ENCODE measurements at places on chromosomes 2 and 18.
A peak's percentile ranks its signal among the peaks of the same experiment; 100 is the strongest.

DNA sequence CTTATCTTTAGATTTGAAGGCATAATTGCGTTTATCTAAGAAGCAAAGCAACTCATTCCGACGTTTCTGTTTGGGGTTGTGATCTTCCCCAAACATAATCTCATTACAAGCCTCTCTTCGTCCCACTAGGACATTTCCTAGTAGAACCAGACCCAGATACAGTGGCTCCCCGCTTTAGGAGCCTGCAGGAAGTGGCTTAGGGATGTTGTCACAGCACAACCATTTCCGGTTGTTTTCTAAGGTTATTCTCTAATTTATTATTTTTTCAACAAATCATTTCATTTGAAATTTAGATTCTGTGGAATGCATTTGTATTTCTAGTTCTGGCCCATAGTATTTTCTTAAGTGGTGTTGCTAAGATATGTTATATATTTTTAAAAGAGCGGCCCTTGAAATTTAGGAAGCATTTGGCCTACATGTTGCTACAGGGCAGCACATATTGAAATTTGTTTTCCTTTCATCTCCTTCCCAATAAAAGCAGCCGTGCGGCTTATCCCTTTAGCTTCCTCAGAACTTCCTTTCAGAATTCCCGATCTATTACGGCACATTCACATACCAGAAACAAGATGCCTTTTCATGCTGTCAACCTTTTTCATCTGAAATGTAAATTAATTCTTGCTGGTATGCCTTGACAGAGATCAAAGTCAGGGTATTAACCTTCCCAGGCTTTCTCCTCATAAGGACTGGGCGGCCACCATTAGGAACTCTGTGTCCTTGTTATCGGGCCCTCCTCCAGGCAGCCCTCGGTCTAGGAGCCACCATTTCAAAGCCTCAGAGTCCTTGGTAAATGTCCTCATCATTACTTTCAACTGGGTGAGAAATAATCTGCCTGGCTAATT is 210.9 kb upstream of the SP5 start:
- no peaks in the 10 kb centered on the region for H3K4me1 ChIP-seq
- H3K36me3 ChIP-seq: no peaks in the 10 kb centered on the region
- peaks cover 8% of the 10 kb centered on the region for H3K27me3 ChIP-seq
- no peak for DNase-seq
- H3K4me3 ChIP-seq: no peak overlapping the region

DNA sequence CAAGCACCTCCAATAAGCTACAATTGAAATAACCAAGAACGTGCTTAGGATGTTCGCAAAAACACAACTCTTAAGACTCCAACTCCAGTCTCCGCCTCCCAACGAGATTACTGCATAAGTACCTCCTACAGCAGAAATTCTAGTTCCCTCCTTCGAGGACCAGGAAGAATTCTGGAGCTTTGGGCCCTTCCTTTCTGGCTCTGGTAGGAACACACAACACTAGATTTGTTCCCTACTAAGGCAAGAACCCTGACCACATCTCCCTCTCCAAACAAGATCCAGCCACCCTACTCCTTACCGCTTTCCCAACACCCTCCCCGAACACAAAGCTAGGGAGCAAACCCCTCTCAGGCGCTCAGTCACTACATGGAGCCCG is 721 bp downstream of the ADAM17 start:
- H3K4me1 ChIP-seq: peaks cover 22% of the 10 kb centered on the region
- H3K36me3 ChIP-seq: no peaks in the 10 kb centered on the region
- peak overlapping the region; percentile 61 for H3K4me3 ChIP-seq
- peak overlapping the region; percentile 92 for H3K27ac ChIP-seq

DNA sequence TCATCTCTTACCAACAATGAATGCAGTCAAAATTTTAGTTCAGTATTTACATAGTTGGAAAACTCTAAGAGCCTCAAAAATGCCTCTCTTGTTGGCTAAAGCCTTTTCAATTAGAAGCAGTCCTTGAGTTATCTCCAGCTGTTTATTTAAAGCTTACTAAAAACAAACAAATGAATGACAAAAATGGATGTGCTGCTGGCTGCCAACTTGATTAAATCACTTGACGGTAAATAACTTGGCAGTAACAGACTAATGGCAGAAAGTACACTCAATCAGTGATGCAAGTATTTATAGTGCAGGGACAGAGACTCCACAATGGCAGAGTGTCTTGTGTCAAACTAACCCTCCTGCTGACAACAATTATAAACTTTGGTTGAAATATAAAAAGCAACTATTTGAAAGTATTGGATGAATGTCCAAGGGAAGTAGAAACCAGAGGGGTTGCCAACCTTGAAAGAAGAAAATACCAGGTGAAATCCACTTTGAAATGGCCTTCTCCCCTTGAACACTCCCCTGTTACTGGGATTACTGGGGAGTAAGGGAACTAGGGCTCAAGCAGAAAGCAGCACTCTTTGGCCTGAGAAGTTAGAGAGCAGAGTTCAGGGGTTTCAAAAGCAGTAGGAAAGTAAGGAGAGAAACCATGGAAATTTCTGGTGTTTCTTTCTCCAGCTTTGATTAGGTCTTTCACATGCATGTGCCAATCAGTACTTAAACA is 245.2 kb upstream of the SPHKAP start:
- no peaks in the 10 kb centered on the region for H3K27me3 ChIP-seq
- H3K36me3 ChIP-seq: no peaks in the 10 kb centered on the region
- DNase-seq: no peak
- no peak overlapping the region for H3K27ac ChIP-seq
- H3K4me1 ChIP-seq: no peaks in the 10 kb centered on the region
- H3K4me3 ChIP-seq: no peak overlapping the region

DNA sequence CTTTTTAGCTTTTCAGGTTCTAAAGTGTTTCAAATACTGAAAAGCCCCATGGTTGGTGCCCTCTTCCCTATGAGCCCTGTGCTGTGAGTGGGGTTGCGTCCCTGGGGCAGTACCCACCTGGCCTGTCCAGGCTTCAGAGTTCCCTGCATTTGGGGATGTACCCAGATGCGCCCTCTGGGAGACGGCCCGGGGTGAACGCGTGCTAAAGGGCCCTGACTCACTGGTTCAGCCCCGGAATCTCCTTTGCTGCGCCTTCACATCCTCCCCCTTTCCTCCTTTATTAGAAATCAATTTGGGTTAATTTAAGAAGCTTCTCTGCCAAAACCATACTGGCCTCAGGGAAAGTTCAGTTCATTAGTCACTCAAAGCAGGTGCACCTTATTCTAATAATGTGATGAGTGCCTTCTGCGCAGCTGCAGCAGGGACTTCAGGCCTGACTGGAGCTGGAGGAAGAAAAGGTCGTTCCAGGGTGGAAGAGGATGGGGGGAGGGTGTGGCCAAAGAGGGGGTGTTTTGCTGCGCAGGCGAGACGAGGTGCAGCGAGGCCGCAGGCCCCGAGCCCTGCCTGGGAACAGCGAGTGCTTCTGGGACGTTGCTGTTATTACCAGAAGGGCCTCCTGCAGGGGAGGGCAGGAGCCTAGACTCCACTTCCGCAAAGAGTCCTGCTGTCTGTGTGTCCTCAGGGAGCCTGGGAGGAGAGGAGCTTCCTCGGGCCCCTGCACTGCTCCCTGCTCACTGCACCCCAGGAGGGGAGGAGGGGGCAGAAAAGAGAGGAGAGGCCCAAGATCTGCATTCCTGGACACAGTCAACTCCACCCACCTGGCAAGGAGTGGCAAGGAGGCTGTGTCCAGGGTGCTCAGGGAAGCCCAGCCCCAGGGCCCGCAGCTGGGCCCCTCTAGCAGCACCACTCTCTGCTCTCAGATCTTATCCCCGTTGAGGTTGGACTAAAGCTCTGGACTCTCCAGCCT is 223.2 kb upstream of the PXDN start:
- no peak overlapping the region for H3K4me3 ChIP-seq
- DNase-seq: no peak
- H3K4me1 ChIP-seq: no peaks in the 10 kb centered on the region
- H3K36me3 ChIP-seq: no peaks in the 10 kb centered on the region
- H3K27me3 ChIP-seq: no peaks in the 10 kb centered on the region
